ENCODE measurements at places on chromosomes 16 and 17.

DNA sequence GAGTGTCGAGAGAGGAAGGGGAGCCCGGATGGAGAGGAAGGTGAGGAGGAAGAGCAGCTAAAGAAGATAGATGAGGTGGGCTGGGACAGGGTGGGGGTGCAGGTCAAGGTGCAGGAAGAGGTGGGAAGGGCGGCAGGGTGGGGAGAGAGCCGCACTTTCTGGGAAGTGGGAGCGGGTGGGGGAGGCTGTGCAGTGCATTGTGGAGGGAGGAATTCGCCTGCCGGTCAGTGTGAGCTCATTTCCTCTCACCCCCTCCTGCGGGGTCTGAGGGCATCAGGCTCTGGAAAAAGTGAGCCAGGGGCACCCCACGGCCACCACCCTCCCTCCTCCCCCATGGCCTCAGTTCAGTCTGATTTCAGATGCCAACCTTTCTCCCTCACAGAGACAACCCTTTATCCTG is 2.5 kb upstream of the ARHGAP23 start:
- no peak for DNase-seq

DNA sequence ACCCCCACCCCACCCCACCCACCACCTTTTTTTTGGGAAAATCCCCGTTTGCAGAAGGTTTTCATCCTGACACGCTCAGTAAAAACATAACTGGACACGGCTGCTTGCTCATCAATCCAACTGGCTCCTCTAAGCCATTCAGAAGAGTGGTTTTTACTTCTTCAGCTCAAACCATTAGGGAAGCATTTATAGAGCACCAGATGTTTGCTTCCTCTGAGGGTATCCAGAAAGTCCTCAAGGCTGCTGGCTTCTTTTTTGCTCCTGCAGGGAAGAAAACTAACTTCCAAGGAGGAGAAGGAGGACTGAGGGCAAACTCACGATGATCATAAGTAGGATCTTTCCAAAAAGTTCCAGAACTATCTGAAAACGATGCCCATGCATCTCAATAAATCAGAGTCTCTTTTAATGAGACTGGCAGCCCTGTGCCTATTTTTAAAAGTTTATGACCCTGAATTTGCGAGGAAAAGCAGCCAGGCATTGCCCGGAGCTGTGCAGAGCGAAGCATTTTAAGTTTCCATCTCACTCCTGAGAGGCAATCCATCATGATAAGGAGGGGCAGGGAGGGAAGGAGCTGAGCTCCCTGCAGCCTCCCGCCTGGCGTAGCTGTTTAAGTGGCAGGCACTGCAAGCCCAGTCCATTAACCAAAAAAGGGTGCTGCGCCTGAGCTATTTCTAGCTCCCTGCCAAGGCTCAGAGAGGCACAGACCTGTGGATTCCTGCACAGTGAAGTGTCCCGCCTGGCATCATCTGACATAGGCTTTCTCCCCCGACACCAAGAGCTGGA is 146.3 kb upstream of the FOXF1 start:
- no peak for DNase-seq

DNA sequence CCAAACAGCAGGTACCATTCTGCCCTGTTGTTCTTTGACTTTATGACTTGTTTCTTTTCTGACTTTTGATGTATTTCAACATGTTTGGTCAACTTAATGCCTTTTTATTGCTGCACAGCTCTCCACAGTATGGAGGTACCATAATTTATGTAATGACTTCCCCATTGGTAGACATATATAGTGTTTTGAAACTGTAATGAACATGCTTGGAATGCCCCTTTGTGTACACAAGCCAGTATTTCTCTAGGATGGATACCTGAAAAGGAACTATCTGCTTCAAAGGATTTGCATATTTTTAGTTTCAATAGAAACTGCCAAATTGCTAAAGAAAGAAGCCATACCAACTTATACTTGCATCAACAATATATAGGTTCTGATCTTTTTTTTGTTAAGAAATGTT is 66.1 kb downstream of the NOG start:
- no peak for DNase-seq

GRCh38 chr16:49816875-49817274 is 39.0 kb downstream of the ZNF423 start:
- no peak for DNase-seq

GRCh38 chr17:79280866-79281572 is 206.4 kb downstream of the ENGASE start:
- DNase-seq: no peak

DNA sequence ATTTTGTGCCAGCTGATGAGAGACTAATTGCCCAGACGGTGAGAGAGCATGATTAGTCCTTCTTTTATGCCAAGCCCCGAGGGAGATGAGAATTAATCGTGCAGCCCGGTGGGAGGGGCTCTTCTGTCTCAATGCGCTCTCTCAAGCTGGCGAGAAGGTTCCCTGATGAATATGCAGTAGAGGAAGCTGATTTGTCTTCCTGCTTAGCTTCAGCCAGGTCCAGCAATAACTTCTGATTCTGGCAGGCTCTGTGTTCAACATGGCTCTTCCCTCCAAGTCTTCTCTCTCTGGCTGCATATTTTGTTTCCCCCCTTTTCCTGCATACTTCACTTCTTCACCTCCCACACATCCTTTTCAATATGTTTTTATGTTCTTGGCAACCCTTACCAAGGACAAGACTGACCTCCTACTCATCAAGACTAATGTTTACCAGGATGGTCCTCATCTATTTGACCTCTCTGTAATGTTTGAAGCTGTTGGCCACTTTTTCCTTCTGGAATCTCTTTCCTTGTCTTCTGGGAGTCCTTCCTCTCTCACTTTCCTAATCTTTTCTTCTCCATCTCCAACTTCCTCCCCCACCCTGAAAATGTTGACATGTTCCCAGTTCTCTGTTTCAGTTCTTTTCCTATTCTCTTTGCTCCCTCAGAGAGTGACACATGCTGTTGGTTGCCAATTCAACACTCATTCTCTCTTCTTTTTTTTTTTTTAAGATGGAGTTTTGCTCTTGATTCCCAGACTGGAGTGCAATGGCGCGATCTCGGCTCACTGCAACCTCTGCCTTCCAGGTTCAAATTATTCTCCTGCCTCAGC is 33.1 kb downstream of the ARL4D start:
- DNase-seq: no peak

DNA sequence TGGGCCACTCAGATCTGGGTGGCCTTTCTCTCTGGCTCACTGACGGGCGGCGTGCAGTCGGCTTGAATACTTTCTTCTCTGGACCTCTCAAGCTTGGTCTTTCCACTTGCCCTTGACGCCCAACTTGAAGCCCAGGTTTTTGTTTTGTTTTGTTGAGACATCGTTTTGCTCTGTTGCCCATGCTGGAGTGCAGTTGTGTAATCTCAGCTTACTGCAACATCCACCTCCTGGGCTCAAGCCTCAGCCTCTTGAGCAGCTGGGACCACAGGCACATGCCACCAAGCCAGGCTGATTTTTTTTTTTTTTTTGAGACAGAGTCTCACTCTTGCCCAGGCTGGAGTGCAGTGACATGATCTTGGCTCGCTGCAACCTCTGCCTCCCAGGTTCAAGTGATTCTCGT is 22.7 kb upstream of the KIF19 start:
- no peak for DNase-seq

DNA sequence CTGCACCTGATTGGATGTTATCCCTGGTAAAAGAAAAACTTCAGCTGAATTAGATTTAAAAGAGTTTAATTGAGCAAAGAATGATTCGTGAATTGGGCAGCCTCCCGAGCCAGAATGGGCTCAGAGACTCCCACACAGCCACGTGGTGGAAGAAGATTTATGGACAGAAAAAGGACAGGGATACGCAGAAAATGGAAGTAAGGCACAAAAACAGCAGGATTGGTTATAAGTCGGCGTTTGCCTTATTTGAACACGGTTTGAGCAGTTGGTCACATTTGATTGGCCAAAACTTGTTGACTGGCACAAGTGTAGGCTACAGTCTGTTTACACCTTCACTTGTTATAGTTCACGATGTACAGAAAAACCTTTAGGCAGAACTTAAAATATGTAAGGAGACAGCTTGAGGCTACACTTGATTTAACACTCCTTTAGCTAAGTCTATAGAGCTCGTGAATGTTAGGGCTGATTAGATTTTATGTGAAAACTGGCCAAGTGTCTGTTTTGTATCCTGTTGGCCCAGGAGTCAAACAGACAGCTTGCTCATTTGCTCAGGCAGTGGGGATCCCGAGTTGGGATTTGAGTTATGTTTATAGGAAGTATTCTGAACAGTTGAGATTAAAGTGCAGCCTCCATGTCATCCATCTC is 119.5 kb upstream of the SHISA6 start:
- DNase-seq: no peak

GRCh38 chr16:531494-532125 is 4.1 kb downstream of the CAPN15 start:
- no peak for DNase-seq

DNA sequence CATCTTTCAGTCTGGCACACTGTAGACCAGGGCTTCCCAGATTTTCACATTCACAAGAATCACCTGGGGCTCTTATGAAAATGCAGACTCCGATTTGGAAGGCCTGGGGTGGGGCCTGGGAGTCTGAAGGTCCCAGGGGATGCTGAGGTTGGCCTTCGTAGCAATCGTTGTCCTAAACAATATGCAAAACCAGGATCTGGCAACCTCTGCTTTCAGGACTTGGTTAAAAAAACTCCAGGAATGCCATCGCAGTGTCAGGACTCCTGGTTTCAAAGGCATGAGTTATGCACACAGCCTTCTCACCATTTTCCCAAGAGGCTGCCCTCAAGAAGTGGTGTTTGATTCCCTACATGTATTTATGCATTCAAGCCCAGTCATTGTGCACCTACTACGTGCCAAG is 6.7 kb downstream of the CLEC19A start:
- no peak for DNase-seq

- no peak for DNase-seq
Observed at GRCh38 chr17:56754523-56755208, 79.1 kb downstream of the C17orf67 start.

DNA sequence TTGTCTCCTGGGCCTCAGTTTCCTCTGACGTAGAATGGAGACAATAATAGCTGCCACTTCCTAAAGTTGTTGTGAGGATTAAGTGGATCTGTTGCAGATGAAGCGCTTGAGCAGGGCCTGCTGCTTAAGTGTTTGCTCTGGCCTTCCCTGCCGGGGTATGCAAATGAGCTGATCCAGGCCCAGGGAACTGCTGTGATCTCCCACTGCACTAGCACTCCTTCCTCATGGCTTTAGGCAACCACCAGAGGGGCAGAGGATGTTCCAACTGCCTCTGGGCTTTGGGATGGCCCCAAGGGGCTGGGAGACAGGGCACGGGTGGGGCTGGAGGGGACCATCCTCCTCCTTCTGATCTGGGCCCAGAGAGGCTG is 6.2 kb downstream of the SBK1 start:
- DNase-seq: no peak

DNA sequence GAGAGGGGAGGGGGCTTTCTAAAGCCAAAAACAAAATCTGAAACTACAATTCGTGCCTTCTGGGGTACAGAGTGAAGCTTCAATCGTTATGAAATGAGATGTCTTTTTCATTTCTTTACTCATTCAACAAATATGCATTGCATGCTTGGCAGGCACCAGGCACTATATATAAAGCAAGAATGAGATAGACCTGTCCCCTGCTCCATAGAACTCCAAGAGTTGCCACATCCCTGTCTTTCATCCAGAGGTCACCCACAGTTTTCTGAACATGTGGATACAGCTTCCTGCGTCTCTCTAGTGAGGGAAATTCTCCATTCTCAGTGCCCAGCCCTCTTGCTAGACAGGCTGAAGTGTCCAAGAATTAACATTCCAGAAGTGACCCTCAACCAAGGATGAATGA is 343.2 kb upstream of the MAF start:
- no peak for DNase-seq

DNA sequence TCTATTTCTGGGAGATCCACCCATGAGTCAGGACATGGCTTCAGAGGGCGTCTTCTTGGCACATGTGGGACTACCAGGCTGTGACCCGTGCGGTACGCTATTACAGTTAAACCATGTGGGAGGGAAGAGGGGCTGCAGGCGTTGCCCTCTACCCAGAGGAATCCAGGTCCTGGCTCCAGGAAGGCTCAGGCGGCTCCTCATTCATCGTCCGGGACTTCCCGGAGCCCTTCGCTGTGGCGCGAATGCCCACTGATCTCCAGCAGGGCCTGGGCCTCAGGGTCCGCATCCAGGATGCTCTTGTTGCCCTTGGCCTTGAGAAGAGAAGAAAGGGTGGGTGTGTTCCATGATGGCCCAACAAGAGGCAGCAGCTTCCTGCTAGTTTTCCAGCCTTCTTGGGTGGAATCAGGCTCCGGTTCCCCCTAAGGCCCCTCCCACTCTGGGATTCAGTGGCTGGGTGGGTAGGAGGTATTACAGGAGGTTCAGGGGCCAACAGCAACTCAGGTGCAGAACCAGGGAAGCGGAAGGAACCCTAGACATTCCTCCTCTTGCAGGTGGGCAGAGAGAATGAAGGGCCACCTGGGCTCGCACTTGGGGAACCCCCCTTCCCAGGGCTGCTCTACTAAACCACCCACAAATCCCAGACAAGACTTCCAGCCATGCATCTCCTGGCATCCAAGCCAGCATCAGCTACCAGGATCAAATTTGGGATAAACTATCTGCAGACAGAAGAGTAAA is 24.6 kb downstream of the MEAK7 start:
- no peak for DNase-seq

DNA sequence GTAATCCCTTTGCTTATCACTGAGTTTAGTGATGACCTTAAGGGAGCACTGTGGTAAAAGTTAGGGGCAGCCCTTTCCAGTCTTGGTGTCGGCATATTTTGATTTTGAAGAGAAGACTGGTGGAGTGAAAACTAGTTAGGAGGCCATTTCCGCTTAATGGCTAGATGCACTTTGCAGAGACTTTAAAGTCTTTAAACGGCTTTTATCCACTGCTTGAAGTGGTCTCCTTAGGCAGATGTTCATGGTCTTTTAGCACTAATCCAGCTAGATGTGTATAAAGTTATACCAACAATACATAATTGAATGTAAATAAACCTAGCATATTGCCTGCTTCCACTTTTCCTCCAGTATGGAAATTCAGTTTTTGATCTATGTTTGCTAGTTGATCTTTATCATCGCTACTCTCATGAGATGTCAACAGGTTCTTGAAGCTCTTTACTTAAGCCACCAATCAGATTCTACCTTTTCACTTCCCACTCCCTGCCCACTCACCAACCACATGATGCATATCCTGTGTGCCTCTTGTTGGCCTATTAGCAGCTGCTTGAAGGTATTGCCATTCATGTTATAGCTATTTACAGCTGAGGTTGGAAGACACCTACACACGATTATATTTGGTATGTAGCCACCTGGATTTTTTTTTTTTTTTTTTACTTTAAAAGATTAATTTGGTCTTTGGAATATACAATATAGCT is 132.0 kb downstream of the NLK start:
- DNase-seq: no peak

DNA sequence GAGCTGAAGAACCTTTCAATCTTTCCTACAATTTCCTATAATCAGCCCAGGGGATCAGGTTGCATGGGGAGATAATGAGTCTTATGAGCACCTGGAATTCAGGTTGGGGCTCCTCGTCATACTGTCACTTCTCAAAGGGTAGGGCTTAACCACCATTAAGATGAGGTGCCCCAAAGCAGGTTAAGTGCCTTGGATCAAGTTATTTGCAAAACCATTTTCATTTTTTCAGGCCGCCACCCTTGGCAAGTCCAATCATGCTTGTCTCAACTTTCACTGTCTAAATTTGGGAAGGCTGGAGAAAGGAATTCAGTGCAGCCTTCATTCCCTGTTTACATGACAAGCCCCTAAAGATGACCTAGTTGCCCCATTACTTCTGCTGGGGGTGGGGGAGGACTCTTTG is 44.9 kb upstream of the TANGO6 start:
- no peak for DNase-seq

Measured in stimulated activated CD4-positive, alpha-beta T cell treated with anti-CD3 and anti-CD28 coated beads, TNF-alpha, amount 100 ng/mL, for 4 hours (primary cell).